ENCODE measurements at places on chromosomes 13 and 19.

DNA sequence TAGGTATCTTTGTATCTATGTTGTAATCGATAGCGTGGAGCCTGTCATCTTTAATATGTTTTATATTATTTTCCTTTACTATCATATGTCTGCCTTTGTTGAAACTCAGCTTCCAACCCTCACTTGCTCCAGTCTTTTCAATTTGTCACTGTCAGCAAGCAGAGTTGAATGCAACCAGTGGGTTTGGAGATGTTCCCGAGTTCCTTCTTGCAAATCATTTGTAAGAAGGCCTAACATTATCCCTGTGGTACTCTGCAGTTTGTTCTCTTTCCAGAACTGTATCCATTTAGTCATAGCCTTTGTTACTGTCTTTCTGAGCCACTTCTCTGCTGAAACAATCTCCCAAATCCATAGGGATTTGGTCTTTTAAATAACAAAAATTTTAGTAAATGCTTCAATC lies 41.8 kb downstream of the RNASEH2B start:
- no peak for DNase-seq

GRCh38 chr19:16266586-16266942 lies 58.1 kb upstream of the KLF2 start:
- DNase-seq, result no peak

GRCh38 chr19:17677002-17677401 lies 11.2 kb downstream of the UNC13A start:
- no peak for DNase-seq

DNA sequence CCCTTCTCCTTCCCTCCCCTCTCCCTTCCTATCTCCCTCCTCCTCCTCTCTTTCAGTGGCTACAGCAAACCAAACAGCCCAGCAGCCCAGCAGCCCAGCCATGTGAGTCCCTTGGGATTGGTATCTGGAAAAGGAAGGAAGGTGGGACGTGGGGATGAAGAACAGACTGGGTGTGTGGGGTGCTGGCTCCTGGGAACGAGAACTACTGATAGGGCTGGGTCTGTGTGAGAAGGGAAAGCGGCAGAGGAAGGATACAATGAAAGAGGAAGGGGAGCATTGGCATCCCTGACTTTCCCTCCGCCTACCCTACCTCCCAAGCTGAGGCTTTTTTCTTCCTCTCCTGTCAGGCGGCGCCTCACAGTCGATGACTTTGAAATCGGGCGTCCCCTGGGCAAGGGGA lies 863 bp downstream of the AURKC start:
- no peak for DNase-seq

DNA sequence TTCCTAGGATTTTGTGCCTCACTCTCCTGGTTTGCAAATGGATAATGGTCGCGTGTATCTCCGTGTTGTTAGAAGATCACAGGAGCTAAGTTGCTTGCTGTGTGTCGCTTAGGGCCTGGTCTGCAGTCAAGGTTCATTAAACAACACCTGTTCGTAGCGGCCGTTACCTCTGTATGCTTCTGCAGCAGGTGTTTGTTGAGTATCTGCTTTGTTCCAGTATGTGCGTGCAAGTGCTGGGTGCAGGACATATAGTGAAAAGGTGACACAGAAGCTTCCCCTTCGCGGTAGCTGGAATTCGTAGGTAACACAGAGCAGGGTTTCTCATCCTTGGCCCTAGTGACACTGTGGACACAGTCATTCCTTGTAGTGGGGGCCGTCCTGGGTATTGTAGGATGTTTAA lies 5.4 kb downstream of the MED25 start:
- DNase-seq, result no peak

GRCh38 chr13:77506874-77507273 lies 28.6 kb upstream of the SCEL start:
- no peak for DNase-seq

- no peak for DNase-seq
Observed at GRCh38 chr13:76637641-76638141, 248.5 kb downstream of the KCTD12 start.

- DNase-seq, result no peak
Observed at GRCh38 chr19:8473648-8474476, 28.6 kb downstream of the PRAM1 start.

DNA sequence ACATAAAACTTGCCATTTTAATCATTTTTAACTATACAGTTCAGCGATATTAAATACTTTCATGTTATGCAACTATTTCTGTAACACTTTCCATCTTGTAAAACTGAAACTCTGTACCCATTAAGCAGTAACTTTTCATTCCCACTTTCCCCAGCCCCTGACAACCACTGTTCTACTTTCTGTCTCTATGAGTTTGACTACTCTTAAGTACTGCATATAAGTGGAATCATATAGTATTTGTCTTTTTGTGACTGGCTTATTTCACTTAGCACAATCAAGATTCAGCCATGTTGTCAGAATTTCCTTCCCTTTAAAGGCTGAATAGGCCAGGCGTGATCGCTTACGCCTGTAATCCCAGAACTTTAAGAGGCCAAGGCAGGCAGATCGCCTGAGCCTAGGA lies 56.2 kb downstream of the ARHGAP35 start:
- DNase-seq, result no peak

GRCh38 chr13:113869263-113869662 lies 5.4 kb upstream of the GAS6 start:
- no peak for DNase-seq
